ENCODE measurements at places on chromosomes 1 and 21.

DNA sequence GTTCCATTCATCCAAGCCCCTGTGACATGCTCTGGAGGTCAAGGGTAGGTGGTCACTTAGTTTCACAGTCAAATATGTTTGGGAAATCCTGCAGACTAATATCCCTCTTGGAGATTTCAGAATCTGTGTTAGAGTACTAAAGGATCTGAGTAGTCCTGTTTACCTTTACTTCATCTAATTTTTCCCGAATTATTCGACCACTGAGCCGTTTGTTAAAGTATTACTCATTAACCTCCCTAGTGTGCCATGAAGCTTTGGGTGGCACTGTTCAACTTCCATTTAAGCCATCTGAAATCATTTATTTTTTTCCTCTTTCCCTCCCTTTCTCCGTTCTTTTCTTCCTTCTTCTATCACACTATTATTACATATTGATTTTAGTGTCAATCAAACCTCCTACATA lies 109.9 kb downstream of the NGF start:
- DNase-seq, result no peak

DNA sequence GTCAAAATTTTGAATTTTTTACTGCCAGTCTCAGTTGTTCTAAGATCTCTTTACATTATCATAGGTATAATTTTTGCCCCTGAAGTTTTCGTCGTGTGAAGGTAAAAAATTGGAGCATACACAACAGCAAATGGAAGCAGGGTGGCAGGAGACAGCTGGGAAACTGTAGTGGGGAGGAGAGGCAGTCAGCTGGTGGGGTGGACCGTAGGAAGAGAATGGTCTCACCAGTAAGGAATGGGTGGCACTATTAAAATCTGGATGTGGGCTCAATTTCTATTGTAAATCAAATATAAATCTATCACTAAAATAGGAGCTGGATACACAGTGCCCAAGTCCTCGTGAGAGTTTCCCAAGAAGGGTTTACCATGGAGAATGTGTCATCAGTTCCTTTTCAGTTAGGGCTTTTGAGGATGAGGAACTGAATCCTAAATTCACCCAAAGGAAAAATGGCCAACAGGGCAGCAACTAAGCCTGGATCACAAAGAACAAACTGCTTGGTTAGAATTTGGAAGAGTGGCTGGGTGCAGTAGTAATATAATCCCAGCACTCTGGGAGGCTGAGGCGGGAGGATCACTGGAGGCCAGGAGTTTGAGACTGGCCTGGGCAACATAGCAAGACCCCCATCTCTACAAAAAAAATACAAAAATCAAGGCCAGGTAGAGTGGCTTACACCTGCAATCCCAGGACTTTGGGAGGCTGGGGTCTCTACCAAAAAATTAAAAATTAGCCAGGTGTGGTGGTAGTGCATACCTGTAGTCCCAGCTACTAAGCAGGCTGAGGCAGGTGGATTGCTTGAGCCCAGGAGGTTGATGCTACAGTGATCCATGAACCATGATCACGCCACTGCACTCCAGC lies 10.5 kb upstream of the IRF2BP2 start:
- no peak for DNase-seq

GRCh38 chr1:165168467-165168866 lies 188.0 kb downstream of the LMX1A start:
- no peak for DNase-seq

DNA sequence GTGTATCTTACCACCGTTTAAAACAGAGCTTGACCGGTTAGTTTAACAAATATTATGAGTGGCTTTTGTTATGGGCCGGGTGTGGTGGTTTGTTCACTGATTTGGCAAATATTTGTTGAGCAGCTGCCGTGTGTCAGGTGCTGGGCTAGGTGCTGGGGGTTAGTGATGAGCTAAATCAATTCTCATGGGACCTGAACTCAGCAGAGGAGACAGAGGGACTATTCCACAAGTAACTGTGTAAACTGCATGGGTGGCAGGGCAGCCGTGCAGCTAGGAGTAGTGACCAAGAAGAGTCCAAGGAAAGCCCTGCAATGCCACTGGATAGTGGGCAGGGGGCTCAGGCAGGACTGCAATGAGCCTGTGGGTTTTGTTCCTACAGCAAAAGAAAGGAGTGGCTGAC lies 11.2 kb upstream of the C2CD2 start:
- DNase-seq, result peak; percentile 2

- no peak for DNase-seq
Measured at GRCh38 chr1:234512451-234512861, 33.5 kb upstream of the TARBP1 start.

- DNase-seq, result no peak
Measured at GRCh38 chr1:240800291-240800690, 188.3 kb upstream of the GREM2 start.

GRCh38 chr1:115320377-115320776 lies 17.7 kb downstream of the NGF start:
- DNase-seq, result no peak

DNA sequence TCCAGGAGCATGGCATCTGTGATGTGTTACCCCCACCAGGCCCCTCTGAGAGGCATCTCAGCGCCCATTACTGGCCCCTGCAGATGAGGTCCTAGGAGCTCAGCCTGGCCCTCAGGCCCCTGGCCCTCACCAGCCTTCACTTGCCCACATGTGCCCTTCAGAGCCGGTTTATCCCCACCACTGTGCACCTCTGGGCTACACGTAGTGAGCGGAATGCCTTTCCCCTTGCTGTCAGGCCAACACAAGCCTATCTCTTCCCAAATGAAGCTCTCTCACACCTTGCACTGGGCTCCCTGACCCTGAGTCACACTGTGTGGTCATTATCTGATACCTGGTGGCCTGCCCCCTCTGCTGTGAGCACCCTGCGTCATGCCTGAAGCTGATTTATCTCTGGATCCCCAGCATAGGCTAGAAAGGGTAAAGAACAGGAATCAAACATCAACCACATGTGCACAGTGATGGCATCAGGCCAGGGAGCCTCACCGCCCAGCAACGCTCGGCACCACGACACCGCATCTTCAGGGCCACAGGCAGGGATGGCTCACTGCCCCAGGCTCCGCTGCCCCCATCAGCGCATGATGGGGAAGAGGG lies 49.1 kb downstream of the GLIS1 start:
- DNase-seq, result no peak

- DNase-seq, result no peak
Measured at GRCh38 chr1:56370513-56370912, 208.8 kb downstream of the PLPP3 start.

GRCh38 chr1:220991959-220992704 lies 112.9 kb downstream of the HLX start:
- no peak for DNase-seq

- DNase-seq, result no peak
Measured at GRCh38 chr1:116950517-116951199, 40.9 kb downstream of the PTGFRN start.

- DNase-seq, result no peak
Measured at GRCh38 chr1:96912248-96912647, 190.7 kb downstream of the PTBP2 start.

GRCh38 chr1:3002349-3003038 lies 18.8 kb upstream of the ACTRT2 start:
- DNase-seq, result no peak

DNA sequence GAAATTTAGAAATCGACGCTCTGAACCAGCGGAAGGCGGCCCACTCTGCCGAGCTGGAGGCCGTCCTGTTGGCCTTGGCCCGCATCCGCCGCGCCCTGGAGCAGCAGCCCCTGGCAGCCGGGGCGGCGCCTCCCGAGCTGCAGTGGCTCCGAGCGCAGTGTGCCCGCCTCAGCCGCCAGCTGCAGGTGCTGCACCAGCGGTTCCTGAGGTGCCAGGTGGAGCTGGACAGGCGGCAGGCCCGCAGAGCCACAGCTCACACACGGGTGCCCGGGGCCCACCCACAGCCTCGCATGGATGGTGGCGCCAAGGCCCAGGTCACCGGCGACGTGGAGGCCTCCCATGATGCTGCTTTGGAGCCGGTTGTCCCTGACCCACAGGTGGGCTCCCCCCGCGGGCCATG lies 47.0 kb upstream of the DIP2A start:
- no peak for DNase-seq

GRCh38 chr1:33400153-33400911 lies 30.6 kb downstream of the PHC2 start:
- no peak for DNase-seq

GRCh38 chr21:42189860-42190485 lies 29.0 kb upstream of the ABCG1 start:
- peak; percentile 62 for DNase-seq

DNA sequence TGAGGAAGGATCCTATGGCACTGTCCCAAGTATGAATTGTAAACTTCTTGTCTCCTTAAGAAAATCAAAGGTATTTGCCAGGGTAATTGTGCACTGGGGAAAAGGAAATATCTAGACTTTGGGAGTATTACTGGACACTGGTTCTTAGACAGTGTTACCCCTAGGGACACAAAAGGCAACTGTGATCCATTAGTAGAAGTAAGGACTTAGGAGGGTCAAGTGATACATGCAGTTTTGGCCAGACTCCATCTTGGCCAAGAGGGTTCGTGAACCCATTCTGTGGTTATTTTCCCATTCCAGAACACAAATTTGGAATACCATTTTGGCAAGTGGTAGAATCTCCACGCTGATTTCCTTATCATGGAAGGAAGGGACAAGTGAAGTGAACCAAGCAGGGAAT lies 98.1 kb downstream of the TM2D1 start:
- DNase-seq, result no peak

- DNase-seq, result no peak
Measured at GRCh38 chr1:84260852-84261518, 40.5 kb upstream of the SAMD13 start.

DNA sequence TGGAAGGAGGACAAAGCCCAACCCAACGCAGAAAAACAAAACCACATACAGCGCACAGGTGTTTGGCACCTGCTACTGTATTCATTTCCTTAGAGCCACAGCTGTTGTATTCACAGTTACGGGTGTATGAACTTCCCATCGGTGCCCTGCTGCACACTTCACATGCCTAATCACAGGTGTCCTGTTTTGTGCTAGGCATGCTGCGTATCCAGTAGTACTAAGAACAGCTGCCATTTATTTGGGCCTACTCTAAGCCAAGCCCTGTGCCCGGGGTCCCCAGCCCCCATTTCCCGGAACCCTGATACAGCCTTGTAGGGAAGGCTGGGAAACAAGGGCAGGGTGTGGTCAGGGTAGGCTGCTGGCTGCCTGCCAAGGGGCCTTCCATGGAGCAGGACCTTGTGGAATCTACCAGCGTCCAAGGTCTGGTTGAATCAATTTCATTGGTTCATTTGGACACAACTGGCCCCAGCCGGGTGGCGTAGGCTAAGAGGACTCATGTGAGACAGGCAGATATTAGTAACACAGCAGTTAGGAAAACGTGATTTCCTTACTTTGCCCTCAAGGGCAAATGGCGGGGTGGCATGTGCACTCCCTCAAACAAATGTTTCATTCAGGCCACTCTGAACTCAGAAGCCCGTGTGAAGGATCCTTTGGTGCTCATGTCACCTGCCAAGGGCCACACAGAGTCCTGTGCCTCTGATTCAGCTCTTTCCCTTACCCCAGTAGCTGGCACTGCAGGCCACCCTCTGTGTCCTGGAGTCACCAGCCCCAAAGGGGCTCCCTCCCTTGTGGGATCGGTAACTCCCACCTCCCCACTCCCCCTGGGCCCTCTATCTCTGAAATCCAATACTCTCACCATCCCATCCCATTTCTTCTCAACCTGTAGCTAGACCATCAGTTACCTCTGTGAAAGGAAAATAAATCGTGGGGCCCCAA lies 986 bp upstream of the RNF186 start:
- DNase-seq, result no peak

- no peak for DNase-seq
Measured at GRCh38 chr1:41547781-41548560, 63.5 kb upstream of the EDN2 start.

DNA sequence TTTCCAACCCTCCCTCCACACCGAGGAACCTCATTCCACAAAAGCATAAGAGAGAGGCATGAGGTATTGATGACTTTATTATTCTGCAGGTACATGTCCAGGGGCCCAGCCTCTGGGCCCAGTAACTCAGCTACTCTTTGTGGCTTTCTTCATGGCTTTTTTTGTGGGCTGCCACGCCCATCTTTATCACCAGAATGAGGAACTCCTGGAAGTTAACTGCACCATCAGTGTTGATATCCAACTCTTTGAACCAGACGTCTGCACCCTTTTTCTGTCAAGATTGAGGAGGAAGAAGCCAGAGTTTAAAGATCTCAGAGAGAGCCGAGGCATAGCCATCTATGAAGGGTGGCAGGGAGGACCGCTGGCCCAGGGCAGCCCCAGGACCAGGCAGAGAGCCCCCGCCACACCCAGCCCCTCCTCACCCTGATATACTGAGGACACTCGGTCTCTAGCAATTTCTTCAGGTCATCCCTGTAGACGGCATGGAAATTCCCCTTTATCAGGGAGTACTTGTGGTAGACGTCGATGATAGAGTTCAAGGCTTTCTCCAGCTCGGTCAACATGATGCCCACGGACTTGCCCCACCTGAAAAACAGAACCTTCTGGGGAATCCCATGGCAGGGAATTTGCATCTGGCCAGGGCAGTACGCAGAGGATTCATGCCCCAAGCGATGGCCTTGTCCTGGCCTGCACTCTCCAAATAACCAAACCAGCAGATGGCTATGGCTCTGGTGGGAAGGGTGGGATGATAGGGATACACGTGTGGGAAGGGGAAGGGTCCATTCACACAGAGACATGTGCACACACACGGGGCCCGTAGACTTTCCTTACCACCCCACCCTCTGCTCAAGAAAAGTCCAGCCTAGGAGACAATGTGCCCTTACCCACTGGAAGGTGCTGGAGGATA lies 647 bp downstream of the S100A8 start:
- DNase-seq, result no peak

GRCh38 chr1:218031901-218032300 lies 253.2 kb upstream of the RRP15 start:
- no peak for DNase-seq

DNA sequence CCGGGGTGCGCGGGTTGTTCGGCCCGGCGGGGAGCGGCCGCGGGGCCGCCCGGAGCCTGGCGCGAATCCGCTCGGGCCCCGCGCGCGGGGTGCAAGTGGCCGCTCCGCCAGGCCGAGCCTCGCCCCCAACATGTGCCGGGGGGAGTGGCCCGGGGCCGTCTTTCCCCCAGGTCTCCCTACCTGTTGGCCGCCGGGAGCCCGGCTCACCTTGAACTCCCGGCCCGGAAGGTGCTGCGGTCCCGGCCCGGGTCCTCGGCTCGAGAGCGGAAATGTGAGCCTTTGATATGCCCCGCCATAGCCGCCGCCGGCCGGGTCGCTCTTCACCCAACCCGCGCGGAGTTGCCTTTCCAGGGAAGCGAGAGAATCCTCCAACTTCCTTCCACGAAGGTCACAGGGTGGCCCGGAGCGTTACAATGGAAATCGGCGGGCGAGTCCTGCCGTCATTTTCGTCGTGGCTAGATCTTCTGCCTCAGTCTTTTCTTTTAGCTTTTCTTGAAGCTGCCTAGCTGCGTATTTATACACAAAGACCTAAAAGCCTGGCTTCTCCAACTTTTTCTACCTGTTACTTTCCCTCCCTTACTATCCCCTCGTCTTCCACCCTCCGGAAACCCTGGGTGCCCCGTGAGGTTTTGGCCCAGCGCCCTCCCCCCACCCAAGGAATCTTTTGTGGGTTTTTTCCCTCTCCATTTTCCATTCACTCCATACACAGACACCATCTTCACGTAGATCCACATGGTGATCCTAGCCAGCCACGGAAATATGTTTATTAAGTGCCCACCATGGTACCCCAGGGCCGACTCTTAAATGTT lies 867 bp downstream of the PTGFRN start:
- peak; percentile 64 for DNase-seq

GRCh38 chr21:43762303-43763128 lies 13.6 kb downstream of the CSTB start:
- no peak for DNase-seq

GRCh38 chr1:11725616-11726015 lies 10.3 kb upstream of the AGTRAP start:
- no peak for DNase-seq
